ENCODE measurements at places on chromosomes 4 and X.
A peak's percentile ranks its signal among the peaks of the same experiment; 100 is the strongest.

DNA sequence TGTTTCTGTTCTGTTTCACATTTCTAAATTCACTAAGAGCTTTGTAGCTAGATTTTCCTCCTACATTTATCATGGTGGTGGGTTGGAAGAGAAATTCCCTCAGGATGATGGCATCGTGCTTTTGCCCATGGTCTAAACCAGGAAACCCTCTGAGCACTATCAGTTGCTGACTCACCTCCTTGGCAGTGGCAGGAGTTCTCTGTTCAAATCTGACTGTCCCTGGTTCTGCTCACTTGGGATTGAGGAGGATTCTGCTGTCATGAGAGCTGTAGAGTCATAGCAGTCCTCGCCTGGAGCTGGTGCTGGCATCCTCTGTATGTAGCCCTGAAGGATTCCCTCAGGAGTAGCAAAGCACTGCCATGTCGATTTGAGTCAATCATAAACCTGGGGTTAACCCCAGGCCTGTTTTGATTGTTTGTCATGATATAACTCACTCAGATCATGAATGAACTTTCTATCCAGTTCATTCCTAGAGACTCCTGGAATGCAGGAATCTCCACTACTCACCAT, 9.4 kb downstream of the TEX13A start:
- no peak for DNase-seq

DNA sequence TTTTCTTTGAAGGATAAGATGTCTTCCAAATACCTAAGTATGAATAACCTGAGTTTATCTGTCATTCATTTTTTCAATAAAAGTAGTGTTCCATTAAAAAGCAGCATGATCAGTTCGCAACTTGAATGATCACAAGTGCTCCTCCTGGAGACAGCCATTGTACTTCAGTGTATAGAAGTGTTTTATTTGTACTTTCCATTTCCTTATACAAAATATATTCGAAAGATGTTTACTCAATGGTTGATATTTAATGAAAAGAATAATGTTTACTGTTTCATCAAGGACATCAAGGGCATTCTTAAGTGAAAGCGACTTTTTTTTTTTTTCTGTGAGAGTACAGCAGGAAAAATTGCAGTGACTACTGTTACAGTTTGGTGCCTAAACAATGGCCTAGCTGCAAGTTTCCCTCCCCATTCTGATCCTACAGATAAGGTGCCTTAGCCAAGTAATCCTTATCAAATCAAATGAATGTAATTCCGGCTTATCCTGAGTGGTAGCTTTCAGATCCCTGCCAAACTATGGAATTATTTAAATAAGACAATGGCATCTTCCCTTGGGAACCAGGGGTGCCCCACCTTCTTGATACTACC, 69.0 kb upstream of the IL15 start:
- DNase-seq = no peak

- DNase-seq = no peak
Observed at GRCh38 chr4:156886481-156886880, 85.1 kb downstream of the PDGFC start.

GRCh38 chrX:41314204-41314603, 19.8 kb upstream of the DDX3X start:
- DNase-seq = no peak

- peak; percentile 12 for DNase-seq
Observed at GRCh38 chrX:35919536-35920309, at the start of gene CFAP47. Gene CFAP47, plus strand, starts transcription at chrX:35919734. Its CDS starts 66 bp downstream, at chrX:35919800.

DNA sequence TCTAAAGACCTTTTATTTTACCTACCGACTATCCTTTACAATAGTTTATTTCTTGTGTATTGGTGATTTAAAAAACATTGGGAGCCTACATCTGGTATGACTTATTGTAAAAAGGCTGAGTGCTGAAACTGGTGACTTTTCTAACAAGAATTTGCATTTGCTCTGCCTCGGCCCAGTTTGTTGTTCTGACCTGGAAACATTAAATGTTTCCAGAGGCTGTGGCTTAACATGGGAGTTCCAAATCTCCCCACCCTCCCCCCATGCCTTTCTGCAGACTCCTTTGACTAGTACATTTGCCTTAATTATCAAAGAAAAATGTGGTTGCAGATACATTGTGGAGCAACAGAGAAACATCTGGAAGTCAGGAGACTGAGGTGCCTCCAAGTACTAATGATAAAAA, 39.8 kb downstream of the SPCS3 start:
- DNase-seq = no peak

DNA sequence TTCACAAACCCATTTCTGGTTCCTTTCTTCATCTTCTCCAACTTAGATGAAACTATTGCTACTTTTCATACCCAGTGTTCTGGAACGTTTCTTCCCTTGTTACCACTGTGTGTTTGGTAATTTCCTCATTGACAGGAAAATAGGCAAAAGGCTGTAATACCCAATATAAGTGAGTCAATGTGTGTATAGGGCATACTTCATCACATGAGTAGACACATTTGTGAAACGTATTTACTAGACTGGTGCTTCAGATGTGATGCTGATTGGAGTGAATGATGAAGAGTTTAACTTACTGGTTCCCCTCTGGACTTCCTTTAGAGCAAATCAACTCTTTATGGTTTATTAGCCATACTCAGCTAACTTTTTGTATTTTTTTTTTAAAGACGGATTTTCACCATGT, 195.1 kb upstream of the ATP6AP2 start:
- DNase-seq = no peak

- DNase-seq = no peak
Observed at GRCh38 chr4:151359576-151359975, 34.2 kb upstream of the SH3D19 start.

DNA sequence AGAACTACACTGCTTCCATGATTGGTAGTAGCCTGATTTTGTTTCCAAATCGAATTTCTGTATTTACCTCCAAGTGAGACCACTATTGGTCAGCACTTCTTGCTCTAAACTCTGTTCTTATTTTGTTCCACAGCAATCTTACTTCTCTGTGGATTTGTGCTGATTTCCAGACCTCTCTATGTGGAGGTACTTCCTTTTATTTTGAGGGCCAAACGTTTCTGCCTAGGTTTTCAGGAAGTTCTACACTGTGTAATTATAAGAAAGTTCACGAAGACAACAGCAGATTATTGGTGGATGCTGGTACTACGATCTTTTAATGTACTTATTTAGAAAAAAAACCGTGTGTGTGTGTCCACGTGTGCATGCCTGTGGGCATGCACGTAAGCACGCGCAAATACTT, 46.7 kb downstream of the DTHD1 start:
- DNase-seq = no peak

DNA sequence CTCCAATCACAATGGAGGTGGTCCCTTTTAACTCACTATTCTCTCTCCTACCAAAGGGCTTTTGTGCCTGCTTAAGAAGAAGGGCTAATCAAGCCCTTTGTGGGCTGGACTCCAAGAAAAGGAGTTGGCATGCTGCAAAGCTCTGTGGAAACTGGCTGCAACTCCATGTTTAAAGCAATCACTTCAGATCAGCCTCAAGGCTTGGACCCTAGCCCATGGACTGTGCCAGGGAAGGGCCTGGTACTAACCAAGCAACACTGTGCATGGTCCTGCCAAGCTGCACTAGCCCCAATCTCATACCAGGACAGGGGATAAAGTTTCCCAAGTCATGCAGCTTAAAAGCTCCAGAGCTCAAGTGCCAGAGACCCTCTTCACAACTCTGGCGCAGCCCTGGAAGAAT, 86.7 kb downstream of the ATP8A1 start:
- DNase-seq = no peak

DNA sequence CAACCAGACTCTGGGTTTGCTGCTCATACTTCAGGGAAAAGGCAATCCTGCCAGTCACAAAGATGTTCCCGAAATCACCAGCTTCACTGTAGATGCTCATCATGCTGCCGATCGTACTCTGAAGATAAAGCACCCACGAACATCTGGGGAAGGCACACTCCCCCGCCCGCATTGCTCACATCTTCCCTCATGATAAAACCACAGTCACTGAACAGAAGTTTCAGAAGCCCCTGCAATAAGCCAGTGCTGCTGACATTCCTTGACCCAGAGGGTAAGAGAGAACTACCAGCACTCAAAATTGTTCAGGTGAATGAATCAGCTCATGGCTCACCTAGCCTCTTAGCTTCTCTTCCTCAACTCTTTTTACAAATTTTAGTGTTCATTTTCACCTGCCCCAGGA, 43.1 kb downstream of the SRPX2 start:
- no peak for DNase-seq

GRCh38 chrX:115606861-115607260, 45.9 kb downstream of the PLS3 start:
- DNase-seq = no peak

- no peak for DNase-seq
Observed at GRCh38 chrX:31499109-31499508, 427.3 kb upstream of the FTHL17 start.

GRCh38 chr4:1540601-1541375, 134.5 kb upstream of the NKX1-1 start:
- no peak for DNase-seq

- DNase-seq = no peak
Observed at GRCh38 chrX:51641421-51642021, 22.8 kb upstream of the CENPVL3 start.

DNA sequence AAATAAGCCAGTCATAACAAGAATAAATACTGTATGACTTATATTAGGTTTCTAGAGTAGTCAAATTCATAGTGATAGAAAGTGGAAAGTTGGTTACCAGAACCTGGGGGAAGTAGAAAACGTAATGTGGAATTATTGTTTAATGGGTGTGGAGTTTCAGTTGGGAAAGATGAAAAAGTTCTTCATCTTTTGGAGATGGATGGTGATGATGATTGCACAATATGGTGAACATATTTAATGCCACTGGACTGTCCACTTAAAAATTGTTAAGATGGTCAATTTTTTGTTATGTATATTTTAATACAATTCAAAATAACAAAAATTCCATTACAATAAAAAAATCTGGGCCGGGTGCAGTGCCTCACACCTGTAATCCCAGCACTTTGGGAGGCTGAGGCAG, 289.6 kb downstream of the ZIC3 start:
- no peak for DNase-seq

DNA sequence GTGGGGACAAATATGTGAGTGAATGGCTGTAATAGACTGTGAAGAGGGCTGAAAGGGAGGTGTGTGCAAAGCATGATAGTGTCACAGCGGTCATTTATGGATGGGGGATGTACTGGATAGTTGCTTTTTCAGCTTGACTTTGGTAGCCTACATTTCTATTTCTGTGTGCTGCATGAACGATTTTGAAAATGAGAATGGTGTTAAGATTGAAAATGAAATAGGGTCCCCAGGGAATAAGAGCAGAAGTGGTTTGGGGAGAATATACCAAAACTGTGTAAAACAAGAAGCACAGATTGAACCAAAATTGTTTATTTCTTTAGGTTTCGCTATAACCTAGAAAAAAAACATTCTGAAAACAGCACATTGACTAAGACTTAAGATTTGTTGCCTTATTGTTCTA, 58.8 kb upstream of the CLNK start:
- no peak for DNase-seq

- DNase-seq = no peak
Observed at GRCh38 chrX:106946464-106946863, 26.3 kb downstream of the CLDN2 start.

GRCh38 chr4:61336916-61337315, 136.8 kb downstream of the ADGRL3 start:
- no peak for DNase-seq

GRCh38 chr4:24067367-24068193, 177.7 kb upstream of the PPARGC1A start:
- no peak for DNase-seq

GRCh38 chrX:154307202-154307601, 11.6 kb downstream of the TKTL1 start:
- no peak for DNase-seq

- DNase-seq = peak; percentile 25
Observed at GRCh38 chr4:89024051-89024675, 32.8 kb downstream of the FAM13A start.

- no peak for DNase-seq
Observed at GRCh38 chr4:157204634-157205244, 15.8 kb upstream of the GRIA2 start.

- no peak for DNase-seq
Observed at GRCh38 chr4:75634951-75635350, 4.6 kb upstream of the CDKL2 start.

- DNase-seq = no peak
Observed at GRCh38 chrX:40188573-40189417, 91.0 kb upstream of the BCOR start.

DNA sequence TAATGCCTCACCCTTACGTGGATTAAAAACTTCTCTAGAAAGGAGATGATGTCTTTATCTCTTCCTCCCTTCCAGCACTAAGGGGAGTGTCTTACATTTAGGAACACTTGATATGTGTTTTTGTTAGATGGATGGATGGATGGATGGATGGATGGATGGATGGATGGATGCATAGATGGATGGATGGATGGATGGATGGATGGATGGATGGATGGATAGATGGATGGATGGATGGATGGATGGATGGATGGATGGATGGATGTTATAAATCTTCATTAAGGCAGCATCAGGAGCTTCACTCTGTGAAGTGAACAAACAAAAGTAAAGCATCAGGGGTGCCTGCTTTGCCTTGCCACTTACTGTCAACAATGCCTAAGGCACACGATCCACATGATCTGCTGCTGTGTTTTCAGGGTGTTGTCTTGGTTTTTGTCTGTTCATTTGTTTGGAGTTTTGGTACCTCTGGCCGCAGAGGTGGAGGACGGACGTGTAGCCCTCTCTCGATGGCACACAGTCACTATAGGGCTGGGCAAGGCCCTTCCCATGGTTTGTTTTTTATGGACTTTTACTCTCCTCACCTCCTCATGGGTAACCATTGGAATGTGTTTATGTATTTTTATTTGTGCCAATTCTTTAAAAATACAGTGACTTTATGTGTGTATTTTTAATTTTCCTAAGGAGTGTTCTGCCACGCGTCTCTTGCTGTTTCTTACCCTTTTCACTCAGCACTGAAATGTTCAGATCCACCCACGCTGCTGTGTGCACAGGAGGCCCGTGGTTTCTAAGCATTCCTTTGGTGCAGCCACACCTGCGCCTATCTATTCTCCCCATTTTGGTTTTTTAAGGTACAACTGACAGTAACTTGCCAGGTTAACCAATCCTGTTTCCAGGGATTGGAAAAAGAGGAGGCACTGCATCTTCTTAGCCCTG, 91.8 kb upstream of the ENPP6 start:
- no peak for DNase-seq

GRCh38 chr4:44558031-44558605, 93.3 kb downstream of the YIPF7 start:
- DNase-seq = no peak

GRCh38 chr4:79497001-79497400, 89.0 kb upstream of the GK2 start:
- no peak for DNase-seq

DNA sequence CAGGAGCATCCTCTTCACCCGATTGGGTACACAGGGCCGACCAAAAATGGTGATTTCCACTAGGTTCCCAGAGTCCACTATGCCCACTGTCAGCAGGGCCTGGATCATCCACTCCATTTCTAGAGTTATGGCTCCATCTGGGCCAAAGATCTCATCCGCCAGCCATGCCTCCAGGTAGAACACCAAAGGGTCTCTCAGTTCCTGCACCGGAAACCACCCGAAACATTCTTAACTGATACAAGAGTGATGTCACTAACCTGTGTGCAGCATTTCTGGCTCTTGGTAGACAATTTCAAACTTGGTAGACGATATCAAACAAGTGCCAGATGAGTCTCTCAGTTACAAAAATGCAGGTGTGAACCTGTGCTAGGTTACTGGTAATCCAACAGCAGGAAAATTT, 306.1 kb downstream of the BCOR start:
- no peak for DNase-seq

Data from progenitor cell of endocrine pancreas (in vitro differentiated cells).